ENCODE measurements at places on chromosomes 6 and 20.

DNA sequence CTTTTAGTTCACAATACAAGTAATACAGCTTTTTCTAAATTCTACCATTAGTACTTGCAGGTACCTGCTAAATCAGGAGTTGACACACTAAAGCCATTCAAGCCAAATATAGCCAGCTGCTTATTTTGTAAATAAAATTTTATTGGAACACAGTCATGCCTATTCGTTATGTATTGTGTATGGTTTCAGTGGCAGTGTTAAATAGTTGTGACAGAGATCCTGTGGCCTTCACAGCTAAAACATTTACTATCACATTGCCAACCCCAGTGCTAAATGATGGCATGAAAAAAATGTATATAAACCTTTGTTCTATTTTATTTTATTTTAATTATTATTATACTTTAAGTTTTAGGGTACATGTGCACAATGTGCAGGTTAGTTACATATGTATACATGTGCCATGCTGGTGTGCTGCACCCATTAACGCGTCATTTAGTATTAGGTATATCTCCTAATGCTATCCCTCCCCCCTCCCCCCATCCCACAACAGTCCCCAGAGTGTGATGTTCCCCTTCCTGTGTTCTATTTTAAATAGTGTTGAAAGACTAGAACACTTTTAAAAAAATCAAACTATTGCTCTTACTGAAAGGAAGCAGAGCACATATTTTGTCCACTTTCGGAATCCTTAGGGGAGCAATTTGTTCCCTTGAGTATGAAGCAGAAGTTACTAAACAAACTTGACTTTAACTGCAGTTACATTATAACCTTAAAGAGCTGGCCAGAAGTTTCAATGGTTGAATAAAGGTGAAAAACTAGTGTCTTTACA lies 115.7 kb downstream of the PRIM2 start:
- no peak for DNase-seq

DNA sequence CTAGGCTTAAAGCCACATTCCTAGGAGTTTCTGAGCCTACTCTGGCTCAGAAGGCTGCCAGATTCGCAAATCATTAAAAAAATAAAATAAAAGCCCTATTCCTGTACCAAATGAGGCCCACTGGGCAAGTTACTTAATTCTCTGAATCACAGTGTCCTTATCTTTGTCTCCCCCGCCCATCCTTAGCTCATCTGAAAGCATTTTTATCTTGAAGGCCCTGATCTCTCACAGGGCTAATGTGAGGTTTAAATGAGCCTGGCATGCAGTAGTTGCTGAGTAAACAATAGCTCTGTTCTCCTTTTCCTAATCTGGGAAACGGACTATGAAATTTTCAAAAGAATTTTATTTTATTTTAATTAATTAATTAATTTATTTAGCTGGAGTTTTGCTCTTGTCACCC lies 2.1 kb upstream of the ZBTB12 start:
- DNase-seq = no peak

DNA sequence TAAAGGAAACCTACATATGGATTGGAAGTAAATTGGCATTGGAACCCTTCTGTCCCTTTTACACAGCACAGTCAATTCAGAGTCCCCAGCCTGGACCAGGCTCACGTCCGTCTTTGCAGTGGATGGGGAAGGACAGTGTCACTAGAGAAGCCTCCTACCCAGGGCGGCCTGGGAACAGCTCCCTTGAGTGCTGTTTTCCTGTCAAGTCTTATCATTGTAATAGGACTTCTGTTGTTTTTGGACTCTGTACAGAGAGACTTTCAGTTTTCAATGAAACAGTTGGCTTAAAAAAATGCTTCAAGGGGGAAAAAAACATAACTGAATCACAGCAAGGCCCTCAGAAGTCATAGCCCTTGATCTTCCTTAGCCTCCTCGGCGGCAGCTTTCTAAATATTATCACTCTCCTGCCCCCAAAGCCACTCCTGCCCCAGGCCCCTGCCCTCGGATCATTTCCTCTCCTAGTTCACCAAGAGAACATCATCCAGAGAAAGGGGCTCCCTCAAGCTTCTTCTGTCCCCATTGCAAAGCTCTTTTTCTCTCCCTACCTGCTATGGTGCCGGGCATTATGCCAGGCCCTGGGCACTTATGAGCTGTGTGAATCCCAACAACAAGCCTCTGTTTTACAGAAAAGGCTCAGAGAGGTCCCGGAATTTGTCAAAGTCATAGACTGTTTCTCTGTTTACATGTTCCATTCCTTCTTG lies 37.8 kb upstream of the CNKSR3 start:
- peak; percentile 90 for DNase-seq

DNA sequence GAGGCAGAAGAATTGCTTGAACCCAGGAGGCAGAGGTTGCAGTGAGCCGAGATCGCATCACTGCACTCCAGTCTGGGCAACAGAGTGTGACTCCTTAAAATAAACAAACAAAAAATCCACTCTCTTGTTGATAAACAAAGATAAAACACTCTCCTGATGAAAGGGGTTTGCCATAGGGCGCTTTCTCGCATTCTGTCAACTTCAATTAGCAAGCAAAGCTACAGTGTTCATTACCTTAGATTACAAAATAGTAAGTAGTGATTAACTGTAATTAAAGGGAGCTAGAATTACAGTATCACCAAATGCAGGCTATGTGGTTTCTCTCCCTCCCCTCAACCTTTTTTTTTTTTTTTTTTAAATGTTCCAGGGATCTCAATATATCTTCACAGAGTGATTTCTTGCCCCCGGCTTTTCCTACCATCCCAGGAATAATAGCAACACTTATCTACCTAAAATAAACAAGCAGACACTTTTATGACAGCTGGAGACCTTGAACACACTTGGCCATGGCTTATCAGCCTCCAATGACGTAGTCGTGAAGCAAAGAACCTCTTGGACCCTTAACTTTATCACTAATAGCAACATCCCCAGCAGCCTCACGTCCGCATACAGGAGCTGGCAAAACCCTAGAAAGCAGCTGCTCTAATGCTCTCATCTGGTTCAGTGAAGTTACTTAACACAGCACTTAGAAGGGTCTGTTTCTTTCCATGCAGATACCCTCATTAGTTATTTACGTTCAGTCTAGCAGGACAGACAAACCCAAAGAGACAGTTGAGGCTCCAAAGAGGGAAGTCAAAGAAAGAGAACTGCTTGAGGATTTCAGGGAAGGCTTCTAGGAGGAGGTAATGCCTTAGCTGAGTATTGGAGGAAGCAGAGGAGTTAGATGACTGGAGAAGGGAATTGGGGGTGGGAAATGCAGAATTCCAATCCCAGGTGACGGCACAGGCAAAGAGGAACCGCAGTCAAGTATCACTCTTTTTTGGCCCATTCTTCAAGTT lies 37.9 kb upstream of the NEDD9 start:
- no peak for DNase-seq

- no peak for DNase-seq
These were observed 189.0 kb upstream of the TFAP2D start for GRCh38 chr6:50524341-50524740.

- DNase-seq = no peak
These were observed 36.1 kb downstream of the EYA2 start for GRCh38 chr20:46930640-46931339.
